ENCODE measurements at places on chromosomes 11 and 22.

- no peak for DNase-seq
Measured at GRCh38 chr11:73907191-73907590, 30.4 kb downstream of the PAAF1 start.

DNA sequence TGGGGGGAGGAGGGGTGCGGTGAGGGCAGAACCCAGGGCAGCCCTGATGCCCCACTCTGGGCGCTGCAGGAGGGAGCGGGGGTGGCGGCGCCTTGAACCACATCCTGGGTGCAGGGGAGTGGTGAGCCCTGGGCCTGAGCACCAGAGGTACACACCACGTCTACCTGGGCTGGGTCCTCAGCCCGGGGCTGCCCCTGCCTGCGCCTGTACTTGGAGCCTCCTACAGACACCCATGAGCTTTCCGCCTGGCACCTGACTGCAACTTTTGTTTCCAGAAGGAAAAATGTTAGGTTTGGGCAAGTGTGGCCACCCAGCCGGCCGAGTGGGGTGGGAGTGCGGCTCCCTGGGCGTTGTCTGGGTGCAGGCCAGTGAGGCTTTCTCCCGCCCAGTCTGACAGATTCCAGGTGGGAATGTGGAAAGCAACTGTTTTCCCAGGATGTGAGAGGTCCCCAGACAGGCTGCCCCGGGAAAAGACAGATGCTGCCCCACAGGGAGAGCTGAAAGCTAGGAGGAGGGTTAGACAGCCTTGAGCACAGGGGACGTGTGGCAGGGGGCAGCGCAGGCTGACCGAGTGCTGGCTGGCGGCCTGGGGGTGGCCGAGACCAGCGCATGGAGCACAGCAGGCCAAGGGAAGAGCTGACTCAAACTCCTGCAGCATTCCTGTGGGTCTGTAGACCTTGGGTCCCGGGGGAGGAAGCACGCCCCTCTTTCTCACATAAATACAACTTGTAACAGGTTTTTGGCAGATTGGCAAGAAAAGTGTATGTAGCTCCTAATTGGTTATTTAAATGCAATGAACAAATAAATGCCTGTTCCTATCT is 44.1 kb downstream of the GNB1L start:
- no peak for DNase-seq

DNA sequence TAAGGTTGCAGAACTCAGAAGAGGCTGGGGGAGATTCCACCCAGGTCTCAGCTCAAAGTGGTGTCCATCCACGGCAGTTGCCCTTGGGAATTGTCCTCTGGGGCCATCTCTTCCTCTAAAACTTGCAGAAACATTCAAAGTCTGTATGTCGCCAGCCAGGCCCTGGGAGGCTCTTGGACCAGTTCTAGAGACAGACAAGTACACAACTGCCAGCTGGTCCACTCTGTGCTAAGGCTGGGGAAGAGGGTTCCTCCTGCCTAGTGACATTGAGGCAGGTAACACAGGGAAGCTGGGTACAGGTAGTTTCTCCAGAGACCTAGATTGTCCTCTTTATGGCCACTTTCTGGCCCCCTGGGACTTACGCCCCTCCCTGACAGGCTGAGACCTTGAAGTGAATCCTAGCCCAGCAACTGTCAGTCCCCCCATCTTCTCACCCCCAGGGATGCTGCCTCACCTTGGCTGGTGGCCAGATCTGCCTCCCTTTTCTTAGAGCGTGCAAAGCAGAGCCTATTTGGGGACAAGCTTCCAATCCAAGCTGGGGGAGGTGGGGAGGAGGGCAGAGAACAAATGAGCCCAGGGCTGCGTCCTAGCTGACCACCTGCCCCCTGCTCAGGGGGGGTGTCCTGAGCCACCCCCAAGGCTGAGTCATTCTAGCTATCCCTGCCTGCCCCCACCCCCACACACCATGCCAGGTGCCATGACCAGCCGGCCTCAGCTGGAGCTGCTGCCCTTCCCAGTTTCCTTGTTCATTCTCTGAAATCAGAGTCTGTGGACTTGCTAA is 8.4 kb downstream of the FAM83F start:
- DNase-seq = no peak

DNA sequence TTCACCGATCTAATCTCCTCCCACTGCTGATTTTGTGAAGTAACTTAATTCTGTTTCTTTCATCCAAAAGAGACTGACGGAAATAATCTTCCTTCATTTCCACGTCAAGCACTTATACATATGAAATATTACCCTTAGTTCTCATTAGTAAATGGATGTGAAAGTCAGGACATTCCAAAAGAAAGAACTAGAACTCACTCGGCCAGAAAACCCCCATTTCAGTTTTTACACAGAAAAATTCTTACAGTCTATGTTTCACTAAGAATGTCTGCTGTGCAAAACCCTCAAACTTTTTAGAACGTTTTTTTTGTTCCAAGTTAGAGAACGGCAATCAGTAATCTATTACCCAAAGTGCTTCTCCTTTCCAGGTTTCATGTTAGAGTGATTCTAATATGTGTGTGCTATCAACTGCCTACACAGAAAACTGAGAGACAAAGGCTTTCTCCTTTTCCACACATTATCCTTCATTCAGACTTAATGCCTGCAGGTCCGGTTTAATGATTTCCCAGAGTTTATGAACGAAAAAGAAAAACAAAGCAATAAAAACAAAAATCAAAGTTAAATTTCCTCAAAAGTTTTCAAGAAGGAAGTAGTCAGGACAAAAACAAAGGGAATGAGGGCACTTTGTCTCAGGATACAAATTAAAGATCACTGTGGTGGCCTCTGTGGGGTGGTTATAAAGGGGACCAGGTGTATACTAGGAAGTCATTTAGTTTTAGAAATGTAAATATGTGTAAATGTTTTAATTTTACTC is 11.3 kb upstream of the SESN3 start:
- DNase-seq = no peak

DNA sequence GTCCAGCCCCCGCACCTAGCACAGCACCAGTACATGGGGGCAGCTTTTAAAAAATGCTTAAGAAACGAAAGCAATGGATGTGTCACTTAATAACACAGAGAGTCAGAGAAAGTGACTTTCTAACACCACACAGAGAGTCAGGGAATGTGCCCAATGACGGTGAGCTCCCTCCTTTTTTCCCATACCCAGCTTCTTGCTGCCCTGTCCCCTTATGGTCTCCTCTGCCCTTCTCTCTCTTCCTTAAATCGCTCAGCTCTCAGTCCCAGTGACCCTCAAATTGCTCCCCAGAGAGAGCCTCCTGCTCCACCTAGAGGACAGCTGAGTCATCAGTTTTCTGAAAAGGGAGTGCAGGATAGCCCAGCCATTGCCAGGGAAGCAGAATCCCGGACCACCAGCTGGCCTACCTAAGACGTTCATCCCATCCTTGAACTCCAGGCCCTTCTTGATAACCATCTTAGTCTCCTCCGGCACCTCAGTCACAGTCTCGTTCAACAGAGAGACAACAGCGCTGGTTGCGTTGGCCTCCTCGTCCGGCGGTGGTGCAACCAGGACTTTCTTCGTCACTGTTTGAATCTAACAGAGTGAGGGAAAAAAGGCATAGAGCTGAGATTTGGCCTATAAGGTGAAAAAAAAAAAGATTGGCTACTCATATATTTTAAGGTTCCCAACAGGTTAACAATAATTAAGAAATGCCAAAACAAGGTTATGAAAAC is 113.5 kb downstream of the SLC1A2 start:
- no peak for DNase-seq

DNA sequence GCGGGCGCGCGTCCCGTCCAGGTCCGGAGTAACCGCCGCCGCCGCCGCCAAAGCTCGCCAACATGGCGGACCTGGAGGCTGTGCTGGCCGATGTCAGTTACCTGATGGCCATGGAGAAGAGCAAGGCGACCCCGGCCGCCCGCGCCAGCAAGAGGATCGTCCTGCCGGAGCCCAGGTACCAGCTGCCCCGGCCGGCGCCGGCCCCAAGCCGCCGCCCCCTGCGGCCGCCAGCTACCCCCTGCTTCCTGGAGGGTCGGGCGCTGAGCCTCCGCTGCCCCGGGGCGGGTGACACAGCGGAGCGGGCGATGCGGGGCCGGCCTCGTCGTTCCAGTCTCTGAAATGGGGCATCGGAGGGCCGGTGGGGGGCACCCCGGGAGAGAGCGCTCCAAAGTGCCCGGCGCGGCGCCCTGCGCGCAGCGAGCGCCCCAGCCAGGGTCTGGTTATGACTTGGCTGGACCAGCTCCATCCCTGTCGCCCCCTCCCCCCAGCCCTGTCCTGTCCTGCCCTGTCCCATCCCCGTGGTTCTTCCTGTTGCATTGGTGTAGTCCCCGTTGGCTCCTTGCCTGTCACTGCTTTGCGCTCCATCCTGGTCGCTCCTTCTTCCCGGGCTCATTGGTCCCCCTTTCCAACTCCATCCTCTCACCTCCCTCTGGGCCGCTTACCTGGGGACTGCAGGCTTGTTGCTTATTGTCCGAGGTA is 653 bp downstream of the GRK3 start:
- DNase-seq = no peak

DNA sequence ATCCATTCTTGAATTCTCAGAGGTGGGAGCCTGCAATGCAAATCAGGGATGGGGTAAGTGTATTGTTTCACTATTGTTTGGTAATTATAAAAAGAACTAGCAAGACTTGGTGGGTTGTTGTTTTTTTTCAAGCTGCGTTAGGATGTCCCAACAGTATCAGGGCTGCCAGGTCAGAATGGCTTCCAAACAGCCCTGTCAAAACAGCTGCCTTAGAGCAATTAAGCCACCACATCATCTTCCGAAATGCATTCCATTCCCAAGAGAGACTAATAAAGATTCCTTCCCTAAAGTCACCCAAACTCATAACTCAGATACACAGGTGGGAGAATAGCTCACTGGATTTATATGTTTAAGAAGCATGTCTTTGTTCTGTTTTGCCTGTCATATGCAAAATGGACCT is 23.5 kb downstream of the BBOX1 start:
- DNase-seq = no peak

DNA sequence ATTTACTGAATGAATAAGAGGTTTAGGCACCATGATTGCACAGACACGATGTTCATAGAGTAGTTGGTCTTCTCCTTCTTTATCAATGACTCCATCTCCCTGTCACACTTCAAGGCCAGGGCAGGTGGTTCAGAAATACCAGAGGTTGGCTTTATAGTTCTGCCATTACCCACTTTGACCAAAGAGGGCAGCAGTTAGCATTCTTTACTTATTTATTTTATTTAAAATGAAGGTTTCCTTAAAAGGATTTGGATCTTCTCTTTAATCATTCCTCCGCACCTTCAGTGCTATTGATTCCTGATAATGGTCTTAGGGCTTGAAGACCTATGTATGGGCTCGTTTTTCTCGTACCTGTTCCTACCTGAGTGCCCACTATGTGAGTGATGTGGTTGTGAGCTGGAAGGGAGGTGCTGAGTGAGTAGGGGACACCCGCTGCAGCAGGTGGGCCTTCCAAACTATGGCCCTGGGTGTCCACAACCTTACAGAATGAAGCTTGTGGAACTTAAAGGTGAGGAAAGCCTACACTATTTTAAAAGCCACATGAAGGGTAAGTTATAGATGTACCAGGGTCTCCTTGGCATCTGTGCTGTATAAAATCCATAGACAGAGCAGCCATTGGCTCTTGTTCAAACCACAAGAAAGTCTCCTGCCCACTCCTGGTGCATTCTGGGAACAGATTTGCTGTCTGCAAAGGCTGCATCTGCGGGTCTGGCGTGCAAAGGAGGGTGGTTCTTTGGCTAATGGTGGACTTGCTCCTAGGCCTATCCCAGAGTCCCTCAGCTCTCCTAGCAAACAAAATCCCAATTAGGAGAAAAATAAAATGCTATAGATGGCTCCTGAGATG is 35.0 kb downstream of the TIMP3 start:
- DNase-seq = no peak

- no peak for DNase-seq
Measured at GRCh38 chr11:41175304-41175972, 284.0 kb downstream of the LRRC4C start.

- peak; percentile 56 for DNase-seq
Measured at GRCh38 chr22:37492428-37493344, 6.5 kb upstream of the MFNG start.

GRCh38 chr11:45982656-45983470 is 60.4 kb downstream of the LARGE2 start:
- DNase-seq = peak; percentile 7

- no peak for DNase-seq
Measured at GRCh38 chr11:20031155-20032001, 128.9 kb downstream of the DBX1 start.

DNA sequence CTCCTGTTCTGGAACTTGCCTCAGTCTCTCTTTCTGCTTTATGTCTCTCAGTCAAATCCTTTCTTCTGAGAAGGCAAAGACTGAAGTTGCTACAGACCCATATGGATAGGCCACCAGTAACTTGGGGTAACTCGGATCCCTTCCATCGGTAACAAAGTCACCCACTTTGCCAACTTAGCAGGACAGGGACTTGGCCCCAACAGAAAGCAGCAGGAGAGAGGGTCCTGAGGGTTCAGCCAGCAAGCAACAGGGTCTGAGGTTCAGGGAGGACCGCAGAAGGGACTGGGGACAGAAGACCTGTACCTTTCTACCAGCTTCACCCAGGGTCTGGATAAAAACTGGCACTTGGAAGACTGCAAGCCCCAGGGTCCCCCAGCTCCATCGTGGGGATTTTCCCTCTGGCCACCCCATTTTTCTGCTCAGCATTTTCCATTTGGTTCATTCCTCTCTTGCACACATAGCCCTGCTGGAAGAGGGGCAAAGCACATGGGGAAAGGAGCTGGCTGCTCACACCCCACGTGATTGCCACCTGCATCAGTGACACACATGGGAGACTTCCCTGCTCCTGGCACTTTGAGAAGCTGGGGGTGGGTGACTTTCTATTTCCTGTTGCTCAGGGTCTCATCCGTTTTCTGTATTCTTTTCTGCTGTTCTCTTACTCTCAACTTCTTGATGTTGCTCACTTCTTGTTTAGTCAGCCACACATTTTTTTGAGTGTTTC is 34.6 kb upstream of the GNAZ start:
- DNase-seq = peak; percentile 27

GRCh38 chr22:29639096-29639495 is 35.7 kb downstream of the NF2 start:
- DNase-seq = no peak

DNA sequence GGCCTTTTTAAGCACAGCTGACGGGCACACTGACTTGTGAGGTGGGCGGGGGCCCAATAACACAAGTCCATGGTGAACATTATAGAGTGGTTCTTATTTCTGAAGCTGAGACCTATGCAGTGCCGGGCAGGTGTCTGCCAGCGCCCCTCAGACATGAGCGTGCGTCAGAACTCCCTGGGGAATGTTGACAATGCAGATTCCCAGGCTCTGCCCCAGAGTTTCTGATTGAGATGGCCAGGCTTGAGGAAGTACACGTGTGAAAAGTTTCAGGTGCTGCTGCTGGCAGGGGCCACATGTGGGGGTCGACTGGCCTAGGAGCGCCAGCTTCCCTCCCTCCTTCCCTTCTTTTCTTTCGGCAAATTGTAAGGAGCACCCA is 46.2 kb downstream of the TPCN2 start:
- no peak for DNase-seq

- DNase-seq = no peak
Measured at GRCh38 chr22:20031732-20032406, 11.0 kb downstream of the TANGO2 start.

- DNase-seq = no peak
Measured at GRCh38 chr11:3056296-3057068, 741 bp downstream of the CARS1 start.

GRCh38 chr11:16609769-16610168 is 128.7 kb upstream of the C11orf58 start:
- no peak for DNase-seq
